ENCODE measurements at places on chromosomes 1 and 21.

DNA sequence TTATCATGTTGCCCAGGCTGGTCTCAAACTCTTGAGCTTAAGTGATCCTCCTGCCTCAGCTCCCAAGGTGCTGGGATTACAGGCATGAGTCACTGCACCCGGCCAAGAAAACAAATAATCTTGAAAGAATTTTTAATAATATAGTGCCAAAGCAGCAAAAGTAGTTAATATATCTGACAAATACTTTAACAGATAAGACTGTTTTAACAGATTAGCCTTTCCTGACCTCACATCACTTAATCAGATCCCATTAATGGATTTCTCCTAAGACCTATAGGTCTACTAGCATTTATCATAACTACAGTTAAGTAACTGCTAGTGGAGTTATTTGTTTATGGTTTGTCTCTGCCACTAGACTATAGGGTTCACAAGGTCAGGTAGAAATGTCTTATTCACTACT is 61.1 kb upstream of the HP1BP3 start:
- DNase-seq, result no peak

DNA sequence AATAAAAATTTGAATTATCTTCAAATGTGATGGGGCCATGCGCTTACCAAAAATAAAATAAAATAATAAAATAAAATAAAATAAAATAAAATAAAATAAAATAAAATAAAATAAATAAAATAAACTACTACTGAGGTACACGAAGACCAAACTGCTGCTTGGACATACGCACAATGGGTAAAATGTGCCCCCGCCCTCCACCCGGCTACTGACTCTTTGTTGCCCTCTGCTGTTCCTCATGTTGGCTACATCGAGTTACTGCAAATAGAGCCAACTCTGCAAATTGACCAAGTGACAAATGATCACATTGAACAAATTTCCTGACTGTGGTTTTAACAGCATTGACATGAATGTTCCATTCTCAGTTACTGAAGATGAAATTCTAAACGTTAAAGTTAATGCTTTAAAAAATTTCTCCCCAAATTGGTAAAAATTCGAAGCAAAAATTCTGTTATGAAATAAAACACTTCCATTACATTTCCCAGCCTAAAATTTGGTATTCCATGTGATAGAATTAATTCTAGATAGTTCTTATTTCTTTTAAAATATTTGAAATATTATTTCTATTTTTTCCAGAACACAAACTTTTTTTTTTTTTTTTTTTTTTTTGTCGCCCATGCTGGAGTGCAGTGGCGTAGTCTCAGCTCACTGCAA is 18.8 kb upstream of the MAP1LC3C start:
- no peak for DNase-seq

DNA sequence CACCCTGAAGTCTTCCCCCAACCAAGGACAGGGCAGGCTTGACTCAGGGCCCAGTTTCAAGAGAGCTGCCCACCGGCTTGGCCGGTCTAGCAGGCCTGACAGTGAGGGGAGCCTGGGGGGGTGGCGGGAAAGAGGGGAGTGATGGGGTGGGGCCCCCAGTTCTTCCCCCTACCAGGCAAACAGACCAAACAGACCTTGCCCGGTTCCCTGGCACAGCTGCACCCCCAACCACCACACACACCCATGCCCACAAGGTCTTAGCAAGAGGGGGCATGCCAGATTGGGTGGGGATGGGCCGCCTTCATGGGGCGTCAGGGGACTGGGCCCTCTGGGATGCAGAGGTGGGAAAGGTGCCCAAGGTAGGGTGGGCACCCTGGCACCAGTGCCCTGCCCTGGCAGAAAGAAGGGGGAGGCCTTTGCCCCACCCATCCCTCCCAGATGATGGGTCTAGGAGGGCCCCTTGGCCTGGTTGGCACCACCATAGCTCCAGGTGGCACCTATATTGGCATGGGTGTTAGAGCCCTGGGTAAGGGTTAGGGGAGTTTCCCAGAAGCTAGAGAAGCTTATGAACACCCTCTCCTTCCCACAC is 8.9 kb downstream of the ZBTB7B start:
- DNase-seq, result no peak

- no peak for DNase-seq
Measured at GRCh38 chr1:172393354-172393753, 27.1 kb upstream of the C1orf105 start.

DNA sequence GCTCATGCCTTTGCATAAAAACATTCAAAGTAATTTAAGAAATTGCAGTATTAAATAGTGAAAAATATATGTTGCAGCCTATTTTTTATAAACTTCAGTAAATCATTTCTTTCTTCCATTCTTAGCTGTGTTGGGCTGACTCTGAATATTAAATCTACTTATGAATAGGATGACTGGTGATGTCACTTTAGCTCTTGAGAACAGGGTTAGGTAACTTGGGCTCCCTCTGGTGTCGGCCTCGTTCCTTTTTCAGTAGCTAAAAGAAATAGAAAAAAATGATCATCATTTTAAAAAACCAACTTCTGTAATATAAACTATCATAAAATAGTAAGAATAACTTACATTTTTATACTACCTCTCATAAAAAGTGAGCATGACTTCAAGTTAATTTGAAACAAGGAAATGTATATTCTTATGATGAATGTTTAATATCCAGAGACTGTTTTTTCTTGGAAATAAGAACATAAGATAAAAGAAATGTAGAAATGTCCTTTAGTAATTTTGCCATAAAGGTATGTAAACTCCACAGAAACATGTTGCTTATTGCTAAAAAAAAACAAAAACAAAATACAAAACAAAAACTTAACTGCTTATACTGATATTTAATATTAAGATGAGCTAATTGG is 26.8 kb upstream of the NCAM2 start:
- DNase-seq, result no peak

DNA sequence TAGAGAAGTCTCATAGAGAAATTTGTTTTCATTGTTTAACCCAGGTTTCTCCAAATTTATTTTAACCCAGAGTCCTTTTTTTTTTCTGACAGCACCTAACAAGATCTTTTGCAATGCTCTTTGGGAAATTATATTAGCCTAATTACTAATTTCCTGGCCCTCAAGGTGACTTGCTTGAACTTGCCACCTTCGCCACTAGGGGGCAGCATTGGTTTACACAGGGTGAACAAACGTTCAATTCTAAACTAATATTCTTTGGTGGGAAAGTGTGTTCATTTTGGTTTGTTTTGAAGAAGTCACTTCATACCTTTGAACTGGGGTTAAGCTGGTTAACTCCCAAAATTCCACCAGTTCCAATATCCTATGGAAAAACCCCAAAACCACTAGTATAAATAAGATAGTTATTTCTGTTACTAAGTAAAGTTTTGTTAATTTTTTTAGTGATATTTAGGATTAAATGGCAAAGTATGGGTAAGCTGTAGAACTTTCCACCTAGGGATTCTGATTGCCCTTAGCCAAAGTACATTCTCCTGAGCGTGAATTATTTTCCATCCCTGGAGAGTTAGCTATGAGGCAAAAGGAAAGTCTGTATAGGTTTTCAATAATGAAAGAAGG is 13.0 kb downstream of the CCDC190 start:
- DNase-seq, result peak; percentile 65

DNA sequence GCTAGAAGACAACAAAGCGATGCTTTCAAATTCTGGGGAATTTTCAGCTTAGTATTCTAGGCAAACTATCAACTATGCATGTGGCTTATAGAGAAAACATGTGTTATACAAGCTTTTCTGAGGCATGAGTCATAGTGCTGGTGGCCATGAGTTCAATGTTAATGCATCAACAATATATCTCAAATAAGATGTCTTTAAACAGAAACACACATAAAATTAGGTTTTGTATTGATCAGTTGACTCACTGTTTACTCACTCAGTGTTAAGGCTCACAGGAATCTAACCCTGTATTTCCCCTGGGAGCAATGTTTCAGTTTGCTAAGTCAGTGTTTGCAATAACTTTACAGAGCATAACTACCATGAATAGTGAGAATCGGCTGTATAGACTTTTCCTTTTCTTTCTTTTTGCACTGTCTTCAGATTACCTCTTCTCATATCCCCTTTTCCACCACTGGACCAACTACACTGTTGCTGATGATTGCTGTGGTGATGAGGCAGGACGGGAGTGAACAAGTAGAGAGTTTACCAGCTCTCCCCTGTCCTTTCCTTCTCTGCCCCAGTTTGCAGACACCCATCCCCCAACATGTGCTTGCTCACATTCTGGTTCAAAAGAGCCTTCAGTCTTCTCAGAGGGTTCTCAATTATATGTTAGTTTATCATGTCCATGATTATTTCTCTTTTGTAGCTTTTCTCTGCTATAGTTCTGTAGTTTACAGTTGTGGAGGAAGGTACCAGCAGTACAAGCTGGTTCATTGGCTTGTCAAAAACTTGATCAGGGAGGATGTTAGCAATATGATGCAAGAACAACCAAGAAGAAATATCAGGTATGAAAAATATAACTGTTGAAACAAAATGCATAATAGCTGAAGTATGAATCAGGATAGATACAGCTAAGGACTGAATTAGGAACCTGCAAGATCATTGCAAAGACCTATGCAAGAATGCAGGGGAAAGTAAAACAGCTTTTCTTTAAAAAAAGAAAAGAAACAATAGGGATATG is 23.9 kb downstream of the CD2 start:
- DNase-seq, result no peak

DNA sequence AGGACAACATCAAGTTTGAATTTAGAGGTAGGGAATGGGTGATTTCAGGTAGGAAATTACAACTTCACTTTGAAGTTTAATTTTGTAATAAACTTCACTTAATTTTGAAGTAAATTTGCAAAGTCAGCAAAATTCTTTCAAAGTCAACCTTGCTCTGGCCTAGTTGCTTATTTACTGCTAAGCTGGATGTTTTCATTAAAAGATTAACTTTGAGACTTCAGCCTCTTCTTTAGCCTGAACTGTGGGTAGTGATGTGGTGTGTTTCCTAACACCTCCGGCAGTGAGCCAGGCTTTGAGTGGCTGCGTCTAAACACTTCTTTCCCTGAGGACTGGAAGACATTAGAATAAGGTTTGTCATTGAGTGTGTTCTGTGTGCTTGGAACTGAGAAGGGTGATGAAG is at the start of gene HAO2:
HAO2 (plus strand) TSS at position 232 of the 400 bp plus-strand sequence. CDS start 12,301 bp downstream, outside the sequence.
- no peak for DNase-seq

DNA sequence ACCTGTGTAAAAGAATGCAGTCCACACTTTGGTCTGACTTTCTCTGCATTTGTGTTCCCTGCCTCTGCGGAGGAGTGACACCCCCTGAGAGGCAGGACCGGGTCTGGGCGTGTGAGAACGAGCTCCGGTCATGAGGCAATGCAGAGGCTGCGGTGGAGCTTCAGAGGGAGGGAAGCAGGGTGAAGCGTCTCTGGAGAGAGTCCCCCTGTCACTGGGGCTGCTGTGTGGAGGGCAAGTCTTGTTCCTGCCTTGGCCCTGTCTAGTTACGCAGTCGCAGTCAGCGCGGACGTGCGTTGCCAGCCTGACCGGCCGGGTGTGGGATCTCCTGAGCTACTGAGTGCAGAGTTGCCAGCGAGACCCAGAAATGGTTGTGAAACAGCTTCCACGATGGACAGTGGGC is 48.5 kb downstream of the BACE2 start:
- DNase-seq, result no peak

DNA sequence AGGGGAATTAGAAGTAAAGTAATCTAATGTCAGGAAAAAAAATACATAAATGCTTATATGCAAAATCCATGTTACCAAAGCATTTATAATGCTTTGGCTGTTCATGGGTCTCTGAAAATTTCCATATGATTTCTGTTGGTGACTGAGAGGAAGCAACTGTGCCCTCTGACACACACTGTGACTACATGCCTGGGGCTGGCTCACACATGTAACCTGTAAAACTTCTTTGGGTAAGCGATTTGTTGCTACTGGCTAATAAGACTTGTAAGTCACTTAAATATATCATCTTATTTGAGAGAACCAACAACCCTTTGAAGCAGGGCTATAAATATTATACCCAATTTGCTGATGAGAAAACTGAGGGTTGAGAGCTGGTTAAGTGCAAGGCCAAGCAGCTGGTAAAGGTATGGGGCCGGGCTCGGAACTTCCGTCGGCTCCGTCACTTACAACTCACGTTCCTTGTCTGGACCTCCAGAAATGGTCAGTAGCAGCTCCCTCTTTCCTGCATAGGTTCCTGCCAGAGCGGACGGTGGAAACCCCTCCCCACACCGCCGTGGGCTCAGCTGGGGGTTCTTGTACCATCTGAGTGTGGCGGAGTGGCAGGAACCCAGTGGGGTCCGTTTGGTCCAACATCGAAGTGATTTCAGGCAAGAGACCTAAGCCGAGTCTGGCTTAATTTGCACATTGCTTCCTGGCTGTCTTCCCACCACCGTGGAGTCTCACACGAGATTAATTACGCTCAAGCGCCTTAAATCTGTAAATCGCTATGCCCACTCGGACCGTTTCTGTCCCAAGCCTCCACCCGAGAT is 714 bp downstream of the DFFA start:
- no peak for DNase-seq

DNA sequence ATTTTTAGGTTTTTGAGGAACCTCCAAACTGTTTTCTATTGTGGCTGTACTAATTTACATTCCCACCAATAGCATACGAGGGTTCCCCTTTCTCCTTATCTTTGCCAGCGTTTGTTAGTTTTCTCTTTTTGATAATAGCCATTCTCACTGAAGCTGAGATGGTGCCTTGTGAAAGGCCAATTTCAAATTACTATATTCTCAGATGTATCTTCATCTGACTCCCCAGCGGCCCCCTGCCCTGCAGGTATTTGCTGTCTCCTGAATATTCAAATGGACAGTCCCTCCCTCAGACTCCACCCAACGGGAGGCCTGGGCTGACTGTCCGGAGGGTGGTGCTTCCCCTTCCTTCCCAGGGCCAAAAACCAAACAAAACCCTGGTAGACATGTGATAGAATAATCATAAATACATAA is 33.5 kb upstream of the TARBP1 start:
- no peak for DNase-seq

DNA sequence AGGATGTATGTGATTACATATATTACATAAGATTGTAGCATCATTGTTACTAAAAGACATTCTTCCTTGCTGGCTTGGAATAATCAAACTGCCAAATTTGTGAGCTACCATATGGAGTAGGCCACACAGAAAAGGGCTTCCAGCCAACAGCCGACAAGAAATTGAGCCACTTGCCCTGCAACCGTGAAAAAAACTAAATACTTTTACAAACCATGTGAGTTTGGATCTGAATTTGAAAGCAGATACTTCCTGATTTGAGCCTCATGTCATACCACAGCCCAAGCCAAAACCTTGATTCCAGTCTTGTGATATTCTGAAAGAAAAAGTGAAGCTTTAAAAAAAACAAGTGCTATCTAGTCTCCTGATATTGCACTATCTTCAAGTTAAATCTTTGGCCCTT is 55.6 kb upstream of the PRMT6 start:
- no peak for DNase-seq

DNA sequence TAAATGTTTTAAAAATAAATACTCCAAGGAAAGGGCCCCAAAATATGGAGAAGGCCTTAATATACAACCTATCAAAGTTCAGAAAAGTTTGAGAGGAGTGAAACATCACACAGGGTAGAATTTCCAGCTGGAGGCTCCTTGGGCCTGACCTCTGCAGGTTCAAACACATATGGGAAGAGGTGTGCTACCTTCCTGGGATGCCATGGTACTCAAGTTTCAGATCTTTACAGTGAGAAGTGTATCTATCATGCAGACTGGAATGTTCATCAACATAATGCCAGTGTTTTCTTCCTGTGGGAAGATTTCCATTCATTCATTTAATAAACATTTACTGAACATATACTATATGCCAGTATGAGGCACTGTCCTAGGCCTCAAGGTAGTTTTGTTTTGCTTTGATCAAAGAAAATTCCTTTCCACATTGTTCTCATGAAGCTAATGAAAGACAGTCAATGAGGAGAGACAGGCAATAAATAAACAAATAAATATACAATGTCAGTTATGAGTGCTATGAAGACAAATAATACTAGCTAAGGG is 14.6 kb upstream of the ADAR start:
- no peak for DNase-seq

All from T follicular helper cell (primary cell).